ENCODE measurements at places on chromosomes 4 and X.
A peak's percentile ranks its signal among the peaks of the same experiment; 100 is the strongest.

DNA sequence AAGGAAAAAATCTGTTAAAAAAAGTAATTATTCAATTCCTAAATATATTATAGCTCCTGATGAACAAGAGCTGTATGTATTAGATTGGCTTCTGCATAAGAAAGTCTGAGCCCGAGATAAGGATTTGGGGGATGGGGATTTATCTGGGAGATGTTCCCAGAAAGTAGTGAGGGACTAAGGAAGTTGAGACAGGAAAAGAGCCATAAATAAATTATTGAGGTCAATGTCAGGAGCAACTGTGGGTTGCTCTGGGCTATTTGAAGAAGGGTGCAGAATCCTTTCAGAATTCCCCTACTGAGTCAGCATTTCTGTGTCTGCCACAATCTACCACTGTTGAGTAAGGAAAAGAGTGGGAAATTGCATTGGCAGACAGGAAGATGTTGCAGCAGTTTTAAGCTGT is 3.1 kb upstream of the TDO2 start:
- no peak for DNase-seq

DNA sequence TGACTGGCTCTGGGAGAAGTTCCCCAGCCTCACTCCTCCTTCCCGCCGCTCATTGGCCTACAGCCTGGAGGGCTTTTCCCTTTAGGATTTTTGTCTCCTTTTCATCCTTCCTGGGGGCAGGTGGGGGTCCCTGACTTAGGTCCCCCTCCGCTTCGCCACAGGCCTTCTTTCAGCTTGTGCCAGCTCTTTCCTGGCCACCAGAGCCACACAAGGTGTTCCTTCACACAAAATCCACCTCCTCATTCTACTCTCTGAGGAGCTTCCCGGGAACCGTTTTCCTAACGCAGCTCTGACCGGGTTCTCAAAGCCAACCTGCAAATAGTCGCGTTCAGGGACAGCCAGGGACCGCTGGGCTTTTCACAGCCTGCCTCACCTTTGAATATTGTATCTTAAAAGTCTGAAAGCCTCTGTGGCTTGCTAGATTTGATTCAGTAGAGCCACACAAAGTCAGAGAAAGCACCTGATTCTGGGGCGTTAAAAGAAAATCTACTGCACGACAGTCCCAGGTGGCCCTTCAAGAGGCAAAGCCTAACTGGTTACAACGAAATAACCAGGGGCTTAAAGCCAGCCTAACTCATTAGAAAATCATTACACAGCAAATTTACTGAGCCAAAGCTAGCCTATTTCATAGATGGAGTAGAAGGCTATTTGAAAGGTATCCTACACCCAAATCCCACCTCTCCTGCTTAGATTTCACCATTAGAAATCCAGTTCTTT is 731 bp upstream of the GPC3 start:
- DNase-seq, result no peak

DNA sequence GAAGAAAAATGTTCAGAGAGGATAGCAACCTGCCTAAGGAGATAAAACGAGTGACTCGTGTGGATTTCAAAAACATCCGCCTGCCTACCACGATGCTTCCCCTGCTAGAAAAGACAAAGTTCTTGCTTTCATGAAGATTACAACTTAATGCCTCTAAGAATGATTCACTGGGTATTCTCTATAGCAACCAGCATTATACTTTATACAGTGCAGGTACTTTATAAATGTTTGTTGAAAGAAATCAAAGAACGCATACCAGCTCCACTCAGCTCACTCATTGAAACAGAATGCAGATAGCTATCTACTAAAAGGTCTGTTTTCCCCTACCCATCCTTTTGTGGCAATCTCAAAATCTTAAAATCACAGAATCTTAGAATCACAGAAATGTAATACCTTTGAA is 33.7 kb downstream of the GASK1B start:
- no peak for DNase-seq

- DNase-seq, result no peak
Measured at GRCh38 chr4:681736-682451, 7.1 kb downstream of the SLC49A3 start.

DNA sequence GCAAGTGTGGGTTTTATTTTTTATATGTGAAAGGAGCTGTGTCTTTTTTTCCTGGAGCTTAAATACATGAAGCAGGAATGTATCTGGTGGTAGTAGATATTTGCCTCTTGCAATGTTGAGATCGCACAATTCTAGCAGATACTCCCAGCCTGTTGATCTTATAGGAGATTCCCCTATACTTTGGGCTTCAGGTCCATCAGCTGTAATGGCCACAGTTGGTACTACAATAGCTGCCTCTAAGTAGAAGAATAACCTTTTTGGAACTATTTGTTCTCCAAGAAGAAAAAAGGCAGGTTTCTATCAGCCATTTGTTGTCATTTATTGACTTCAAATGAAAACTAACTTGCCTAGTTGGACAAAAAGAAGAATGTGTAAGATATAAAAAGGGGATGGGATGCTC is 37.7 kb downstream of the LIMCH1 start:
- no peak for DNase-seq

DNA sequence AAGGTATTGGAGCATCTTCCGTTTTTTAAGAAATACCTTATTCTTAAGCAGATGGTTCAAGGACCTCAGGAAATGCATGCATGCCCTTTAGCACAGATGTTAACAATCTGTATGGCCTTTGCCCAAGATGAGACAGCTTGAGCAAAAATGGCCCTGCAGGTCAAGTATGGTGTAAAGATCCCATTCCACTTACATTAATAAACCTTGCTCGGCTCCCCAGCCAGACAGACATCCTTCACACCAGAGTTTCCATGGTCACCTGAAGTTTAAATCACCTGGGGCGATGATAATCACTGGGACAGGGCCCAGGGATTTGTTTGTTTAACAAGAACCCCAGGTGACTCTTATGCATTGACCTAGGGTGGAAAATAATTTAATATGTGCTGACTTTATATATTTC is 287.0 kb upstream of the NOCT start:
- no peak for DNase-seq

DNA sequence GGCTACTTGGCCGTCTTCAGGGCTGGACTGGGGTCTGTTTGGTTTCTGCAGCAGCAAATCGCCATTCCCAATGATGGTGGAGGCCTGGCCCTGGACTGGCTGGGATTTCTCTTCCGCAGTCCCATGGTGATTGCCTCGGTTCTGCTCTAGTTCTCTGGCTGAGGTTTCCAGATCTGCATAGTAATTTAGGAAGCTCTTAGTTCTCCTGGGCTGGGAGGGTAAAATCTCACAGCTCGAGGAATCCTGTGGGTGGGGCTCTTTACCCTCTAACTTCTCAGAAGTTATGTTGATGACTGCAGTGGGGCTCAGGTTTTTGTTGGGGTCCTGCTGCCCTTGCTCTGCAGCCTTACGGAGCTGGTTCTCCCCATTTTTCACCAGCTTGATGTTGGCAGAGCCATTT is 200.6 kb downstream of the APBB2 start:
- DNase-seq, result no peak

DNA sequence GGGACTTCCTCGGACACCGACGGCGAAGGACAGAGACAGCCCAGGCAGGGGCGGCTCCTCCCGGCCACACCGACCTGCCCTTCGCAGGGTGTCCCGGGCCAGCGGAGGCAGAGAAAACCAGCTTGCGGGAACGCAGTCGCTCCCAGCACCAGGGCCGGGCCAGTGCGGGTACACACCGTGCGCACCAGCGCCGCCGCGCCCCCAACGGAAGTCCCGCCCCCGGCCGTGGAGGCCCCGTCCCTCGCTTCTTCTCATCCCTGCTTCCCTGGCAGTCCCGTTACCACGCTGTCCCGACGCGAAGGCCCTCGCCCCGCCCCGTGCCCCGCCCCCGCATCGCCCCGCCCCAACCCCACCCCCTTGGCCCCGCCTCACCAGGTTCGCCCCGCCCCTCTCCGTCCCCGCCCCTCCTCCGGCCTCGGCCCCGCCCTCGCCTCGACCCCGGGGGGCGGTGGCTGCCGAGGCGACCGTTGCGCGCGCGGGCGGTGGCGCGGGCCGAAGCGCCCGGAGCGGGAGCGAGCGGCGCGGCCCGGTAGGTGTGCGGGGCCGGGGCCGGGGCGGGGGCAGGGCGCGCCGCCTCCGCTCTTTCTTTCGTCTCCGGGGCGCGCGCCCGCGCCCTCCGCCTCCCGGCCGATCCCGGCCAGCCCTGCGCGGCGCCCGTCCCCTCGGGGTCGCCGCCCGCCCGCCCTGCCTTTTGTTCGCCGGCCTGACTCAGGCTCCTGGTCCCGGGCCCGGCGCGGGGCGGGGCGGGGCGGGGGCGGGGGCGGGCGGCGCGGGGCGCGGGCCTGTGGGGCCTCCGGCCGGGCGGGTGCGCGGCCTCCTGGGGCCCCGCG is at the start of gene RGS12:
TSS of gene RGS12 (plus strand) at position 451 of the 830 bp plus-strand sequence. CDS start 23,150 bp downstream, outside the sequence.
- peak; percentile 97 for DNase-seq

GRCh38 chr4:176949029-176949428 is 156.3 kb upstream of the VEGFC start:
- DNase-seq, result no peak

Data from Ammon's horn (tissue), 1 donor.